NCI-H187 (cell line): ENCODE measurements at places on chromosomes 4 and X.

- DNase-seq, result no peak
Observed at GRCh38 chr4:1960170-1960825, 48.5 kb downstream of the NELFA start.

DNA sequence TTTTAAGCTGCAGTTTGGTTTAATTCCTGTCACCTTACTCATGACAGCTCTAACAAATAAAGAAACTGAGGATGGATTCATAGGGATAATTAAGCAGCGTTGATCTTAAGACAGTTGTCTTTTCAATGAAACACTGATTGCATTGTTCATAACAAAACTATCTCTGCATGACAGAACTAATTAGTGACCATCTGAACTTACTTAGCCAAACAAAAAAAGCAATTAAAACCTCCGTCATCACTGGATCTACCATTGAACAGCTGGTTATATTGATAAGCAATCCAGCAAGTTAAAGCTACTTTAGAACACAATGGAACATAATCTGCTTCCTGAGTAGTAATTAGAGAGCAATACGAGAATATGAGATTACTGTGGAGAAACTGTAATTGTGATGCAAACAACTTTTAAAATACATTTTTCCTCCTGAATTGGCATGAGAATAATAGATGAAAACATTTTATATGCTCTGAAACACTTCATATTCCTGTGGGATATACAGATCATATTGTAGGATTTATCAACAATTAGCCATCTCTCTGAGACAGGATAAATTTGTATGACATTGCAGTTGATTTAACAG is 2576.8 kb downstream of the PCDH7 start:
- DNase-seq, result no peak

DNA sequence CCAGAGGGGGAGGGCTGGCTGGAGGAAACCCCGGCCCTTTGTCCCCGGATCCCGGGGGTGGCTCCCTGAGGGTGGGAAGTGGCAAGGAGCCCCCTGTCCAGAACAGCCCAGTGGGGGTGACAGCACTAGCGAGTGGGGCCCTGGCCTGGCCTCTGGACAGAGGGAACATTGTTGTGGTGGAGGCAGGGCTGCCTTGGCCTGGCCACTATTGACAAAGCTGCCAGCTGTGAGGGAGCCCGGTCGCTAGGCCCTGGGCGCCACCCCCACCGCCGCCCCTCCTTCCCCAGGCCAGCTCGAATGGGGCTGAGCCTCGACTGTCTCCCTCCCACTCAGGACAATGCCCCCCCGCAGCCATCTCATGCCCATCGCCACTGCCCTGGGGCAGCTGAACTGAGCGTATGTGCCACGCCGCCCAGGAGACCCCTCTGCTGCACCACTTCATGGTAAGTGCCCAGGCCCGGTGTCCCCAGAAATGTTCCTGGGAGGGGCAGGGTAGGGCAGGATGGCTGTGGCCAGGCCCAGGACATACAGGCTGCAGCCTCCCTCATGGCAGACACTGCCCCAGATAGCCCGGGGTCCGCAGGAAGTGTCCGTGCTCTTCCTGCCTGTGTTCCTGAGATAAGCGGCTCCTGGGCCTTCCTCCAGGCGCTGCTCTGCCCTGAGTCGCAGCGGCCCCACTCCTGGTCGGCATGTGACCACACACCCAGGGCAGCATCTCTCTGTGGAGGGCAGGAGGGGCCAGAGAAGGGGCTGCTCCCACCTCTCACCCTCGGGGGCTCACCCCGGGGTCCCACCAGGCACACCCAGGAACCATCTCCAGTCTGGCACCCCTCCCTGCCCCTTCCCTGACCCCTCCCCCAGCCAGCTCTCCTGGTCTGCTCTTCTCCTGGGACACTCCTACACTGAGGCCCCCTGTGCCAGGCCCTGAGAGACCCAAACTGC is 1.4 kb downstream of the PLXNB3 start:
- no peak for DNase-seq

- no peak for DNase-seq
Observed at GRCh38 chr4:143514901-143515300, 1.4 kb downstream of the SMARCA5 start.

- no peak for DNase-seq
Observed at GRCh38 chr4:102787096-102787881, 26.5 kb upstream of the MANBA start.

GRCh38 chr4:8515316-8516060 is 64.7 kb upstream of the GPR78 start:
- DNase-seq, result no peak

- no peak for DNase-seq
Observed at GRCh38 chrX:32525234-32525633, 686.1 kb downstream of the DMD start.

GRCh38 chrX:136780763-136781162 is at the start of gene ARHGEF6:
TSS of gene ARHGEF6 (minus strand) at chrX:136780932. CDS start at chrX:136780882, 50 bp downstream.
- DNase-seq, result no peak

- no peak for DNase-seq
Observed at GRCh38 chrX:7143941-7144525, 3.5 kb upstream of the STS start.

DNA sequence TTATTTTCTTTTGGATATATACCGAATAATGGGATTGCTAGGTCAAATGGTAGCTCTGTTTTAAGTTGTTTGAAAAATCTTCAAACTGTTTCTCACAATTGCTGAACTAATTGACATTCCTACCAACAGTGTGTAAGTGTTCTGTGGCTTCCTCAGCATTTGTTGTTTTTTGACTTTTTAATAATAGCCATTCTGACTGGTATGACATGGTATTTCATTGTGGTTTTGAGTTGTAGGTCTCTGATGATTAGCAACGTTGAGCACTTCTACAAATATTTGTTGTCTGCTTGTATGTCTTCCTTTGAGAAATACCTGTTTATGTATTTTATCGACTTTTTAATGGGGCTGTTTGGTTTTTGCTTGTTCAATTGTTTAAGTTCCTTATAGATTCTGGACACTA is 680.1 kb upstream of the GRIA3 start:
- no peak for DNase-seq

DNA sequence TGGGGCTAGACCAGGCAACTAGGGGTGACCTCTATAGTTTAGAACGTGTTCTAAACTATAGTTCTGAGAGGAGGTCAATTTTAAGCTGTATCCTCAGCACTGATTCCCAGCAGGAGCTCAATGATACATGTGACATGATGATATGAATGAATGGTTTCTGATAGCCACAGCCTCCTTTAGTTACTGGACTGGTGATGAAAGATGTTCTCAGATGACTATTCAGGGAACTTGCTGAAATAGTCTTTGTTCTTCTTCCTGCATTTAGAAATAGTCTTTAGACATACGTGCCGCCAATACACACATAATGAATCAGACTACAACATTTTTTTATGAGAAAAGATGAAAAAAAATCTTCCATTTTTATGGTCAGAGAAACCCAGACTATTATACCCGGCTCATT is 116.3 kb upstream of the TMEM150C start:
- DNase-seq, result no peak

DNA sequence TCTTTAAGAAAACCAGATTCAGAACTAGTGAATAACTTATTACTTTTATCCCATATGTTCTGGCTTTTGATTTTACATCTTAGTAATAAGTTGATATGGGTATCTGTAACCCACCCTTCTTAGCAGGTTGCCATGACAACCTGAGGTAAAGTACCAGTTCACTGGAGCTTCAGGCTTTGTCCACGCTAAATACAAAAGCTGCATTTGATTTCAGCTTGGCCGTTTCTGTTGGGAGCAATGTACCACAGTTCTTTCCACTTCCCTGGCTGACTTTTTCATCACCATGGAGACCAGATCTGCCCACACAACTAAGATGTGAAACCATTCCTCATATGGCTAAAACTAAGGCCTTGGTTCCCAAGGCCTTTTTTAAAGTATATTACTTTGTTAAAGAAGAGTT is 26.1 kb downstream of the KLHL34 start:
- DNase-seq, result no peak

- DNase-seq, result no peak
Observed at GRCh38 chr4:1048773-1049590, 37.6 kb downstream of the FGFRL1 start.

DNA sequence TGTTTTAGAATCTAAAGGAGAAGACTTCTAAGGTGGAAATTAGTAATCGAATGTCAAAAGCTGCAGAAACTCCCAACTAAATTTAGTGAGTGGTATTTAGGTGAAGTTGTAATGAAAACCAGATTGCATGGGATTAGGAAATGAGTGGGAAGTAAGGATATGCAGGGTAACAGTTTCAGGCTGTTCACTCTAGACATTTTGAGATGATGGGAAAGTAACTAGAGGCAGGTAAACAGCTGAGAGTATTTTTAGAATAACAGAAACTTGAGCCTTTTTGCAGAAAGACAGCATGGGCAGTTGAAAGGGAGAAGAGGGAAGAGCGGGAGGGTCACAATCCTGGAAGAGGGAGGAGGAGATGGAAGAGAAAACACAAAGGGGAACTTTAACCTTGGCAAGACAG is 12.7 kb downstream of the SPRY1 start:
- no peak for DNase-seq

- no peak for DNase-seq
Observed at GRCh38 chr4:92651536-92651935, 347.8 kb downstream of the GRID2 start.

DNA sequence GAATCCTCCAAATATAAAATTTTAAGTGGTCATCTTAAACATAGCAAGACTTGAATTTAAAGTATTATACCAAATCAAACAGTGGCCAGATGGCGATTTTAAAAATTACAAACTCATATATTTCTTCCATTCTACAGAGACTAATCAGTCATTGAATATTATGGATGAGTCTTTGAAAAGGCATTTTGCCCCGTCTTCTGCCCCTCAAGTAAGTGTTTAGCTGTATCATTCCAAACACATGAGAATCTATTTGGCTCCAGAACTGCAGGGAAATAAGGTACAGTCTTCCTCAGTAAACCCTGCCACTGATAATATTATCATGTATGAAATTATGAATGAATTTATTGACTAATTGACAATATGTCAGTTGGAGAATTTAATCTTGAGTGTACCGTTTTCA is 191.0 kb downstream of the SLC7A11 start:
- no peak for DNase-seq
